ENCODE measurements at places on chromosomes 3 and 15. TPM values are rescaled to one million over a fixed set of nuclear protein-coding genes. Genes with fewer than 3 reads are reported as not detected.

- no peaks in the 10 kb centered on the region for H3K27me3 ChIP-seq
- DNase-seq: no peak
- H3K4me3 ChIP-seq: no peak overlapping the region
- no peaks in the 10 kb centered on the region for H3K36me3 ChIP-seq
- H3K27ac ChIP-seq: peak overlapping the region; percentile 5
Measured at GRCh38 chr15:65939901-65940617, 70.8 kb downstream of the RAB11A start.

- H3K27ac ChIP-seq: peak overlapping the region; percentile 91
- H3K4me3 ChIP-seq: no peak overlapping the region
- H3K36me3 ChIP-seq: peaks cover 11% of the 10 kb centered on the region
- no peaks in the 10 kb centered on the region for H3K27me3 ChIP-seq
Measured at GRCh38 chr15:41917767-41918430, 24.0 kb upstream of the SPTBN5 start.

GRCh38 chr15:71588746-71589145 lies 221.6 kb upstream of the NR2E3 start:
- no peak overlapping the region for H3K4me3 ChIP-seq
- H3K4me1 ChIP-seq: no peaks in the 10 kb centered on the region
- no peak overlapping the region for H3K27ac ChIP-seq
- no peaks in the 10 kb centered on the region for H3K27me3 ChIP-seq
- DNase-seq: no peak
- H3K36me3 ChIP-seq: no peaks in the 10 kb centered on the region

DNA sequence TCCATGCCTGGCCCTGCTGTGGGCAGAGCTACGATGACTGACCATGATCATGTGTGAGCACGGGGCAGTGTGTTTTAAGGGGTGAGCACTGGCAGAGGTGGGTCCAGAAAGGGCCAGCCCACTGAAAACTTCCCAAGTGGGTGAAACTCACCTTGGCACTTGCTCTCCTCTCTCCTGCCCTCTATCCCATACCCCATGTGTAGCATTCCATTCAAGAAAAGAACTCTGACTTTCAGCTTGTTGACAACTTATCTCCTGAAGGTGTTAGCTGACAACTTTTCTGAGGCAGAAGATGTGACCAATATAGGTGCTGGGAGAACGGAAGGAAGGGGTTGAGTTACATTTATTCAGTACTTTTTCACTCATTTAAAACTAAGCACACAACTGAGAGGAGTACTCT lies 305.2 kb downstream of the RORA start:
- H3K4me3 ChIP-seq: no peak overlapping the region
- no peaks in the 10 kb centered on the region for H3K4me1 ChIP-seq
- no peaks in the 10 kb centered on the region for H3K36me3 ChIP-seq
- no peak overlapping the region for H3K27ac ChIP-seq
- DNase-seq: no peak

DNA sequence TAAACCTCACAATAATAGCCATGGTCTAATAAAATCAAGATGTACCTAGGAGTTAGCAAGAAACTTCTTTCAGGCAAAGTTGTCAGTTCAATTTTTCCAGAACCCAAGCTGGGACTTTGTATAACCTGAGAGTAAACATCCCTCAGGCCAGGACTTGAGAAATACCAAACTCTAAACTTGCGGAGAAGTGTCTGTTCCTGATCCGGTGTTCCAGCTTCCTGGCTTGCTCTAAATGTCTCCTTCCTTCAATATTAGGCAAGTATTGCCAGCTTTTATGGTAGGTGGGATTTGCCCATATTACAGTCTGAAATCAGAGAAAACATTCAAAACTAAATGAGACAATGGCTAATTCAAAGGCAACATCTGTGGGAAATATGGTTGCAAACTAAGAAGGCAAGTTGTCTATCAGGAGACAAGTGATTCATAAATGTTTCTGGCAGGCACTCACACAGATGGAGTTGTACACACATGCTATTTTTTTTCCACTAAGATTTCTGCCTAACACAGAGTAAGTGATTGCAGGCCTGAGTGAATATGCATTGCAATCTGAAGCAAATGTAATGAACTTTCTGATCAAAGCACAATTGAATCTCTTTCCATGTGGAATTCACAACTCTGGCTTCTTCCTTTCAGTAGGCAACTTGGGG lies 88.3 kb upstream of the COL8A1 start:
- no peak overlapping the region for H3K4me3 ChIP-seq
- H3K27ac ChIP-seq: peak overlapping the region; percentile 47
- H3K27me3 ChIP-seq: no peaks in the 10 kb centered on the region

DNA sequence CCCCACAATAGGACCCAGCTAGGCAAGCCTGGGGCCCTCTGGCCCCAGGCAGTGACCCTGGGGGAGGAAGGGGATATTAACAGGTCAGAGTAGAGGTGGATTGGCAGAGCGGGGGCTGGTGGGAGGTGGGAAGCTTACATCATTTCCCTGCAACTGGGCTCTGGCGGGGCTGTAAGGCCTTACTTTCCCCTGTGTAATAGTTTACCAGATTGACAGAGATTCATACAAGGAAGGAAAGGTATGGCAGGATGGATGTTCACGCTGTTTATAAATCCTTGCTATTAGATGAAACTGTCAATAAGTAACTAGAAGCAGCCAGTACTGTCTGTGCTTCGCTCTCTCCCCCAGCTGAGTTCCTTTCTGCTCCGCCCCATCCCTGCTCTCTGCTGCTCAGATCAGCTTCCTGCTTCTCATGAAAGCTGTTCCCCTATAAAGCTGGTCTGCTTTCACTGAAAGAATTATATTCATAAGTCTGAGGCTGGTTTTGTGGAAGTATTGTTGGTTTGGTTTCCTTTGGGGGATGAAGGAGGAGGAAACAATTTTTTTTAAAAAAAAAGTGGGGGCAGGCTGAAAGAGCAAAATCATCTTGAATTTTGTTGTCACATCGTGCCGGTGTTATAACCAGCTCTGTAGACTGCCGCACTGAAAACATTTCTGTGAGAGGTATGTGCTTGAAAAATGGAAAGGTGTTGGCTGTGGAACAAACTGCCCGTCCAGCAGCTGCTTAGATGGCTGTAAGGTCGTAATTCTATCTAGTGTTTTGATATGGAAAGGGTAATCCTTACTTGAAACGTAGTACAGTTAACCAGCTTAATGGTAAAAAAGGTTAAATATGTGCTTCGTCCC lies 76.4 kb downstream of the BBX start:
- no peak for DNase-seq
- H3K4me1 ChIP-seq: peaks cover 36% of the 10 kb centered on the region

GRCh38 chr3:177110895-177111294 lies 86.4 kb downstream of the TBL1XR1 start:
- H3K36me3 ChIP-seq: no peaks in the 10 kb centered on the region
- no peak for DNase-seq
- no peaks in the 10 kb centered on the region for H3K27me3 ChIP-seq
- no peaks in the 10 kb centered on the region for H3K4me1 ChIP-seq

GRCh38 chr15:47932261-47932660 lies 188.5 kb upstream of the SLC24A5 start:
- no peaks in the 10 kb centered on the region for H3K36me3 ChIP-seq
- H3K27ac ChIP-seq: no peak overlapping the region
- no peaks in the 10 kb centered on the region for H3K4me1 ChIP-seq

DNA sequence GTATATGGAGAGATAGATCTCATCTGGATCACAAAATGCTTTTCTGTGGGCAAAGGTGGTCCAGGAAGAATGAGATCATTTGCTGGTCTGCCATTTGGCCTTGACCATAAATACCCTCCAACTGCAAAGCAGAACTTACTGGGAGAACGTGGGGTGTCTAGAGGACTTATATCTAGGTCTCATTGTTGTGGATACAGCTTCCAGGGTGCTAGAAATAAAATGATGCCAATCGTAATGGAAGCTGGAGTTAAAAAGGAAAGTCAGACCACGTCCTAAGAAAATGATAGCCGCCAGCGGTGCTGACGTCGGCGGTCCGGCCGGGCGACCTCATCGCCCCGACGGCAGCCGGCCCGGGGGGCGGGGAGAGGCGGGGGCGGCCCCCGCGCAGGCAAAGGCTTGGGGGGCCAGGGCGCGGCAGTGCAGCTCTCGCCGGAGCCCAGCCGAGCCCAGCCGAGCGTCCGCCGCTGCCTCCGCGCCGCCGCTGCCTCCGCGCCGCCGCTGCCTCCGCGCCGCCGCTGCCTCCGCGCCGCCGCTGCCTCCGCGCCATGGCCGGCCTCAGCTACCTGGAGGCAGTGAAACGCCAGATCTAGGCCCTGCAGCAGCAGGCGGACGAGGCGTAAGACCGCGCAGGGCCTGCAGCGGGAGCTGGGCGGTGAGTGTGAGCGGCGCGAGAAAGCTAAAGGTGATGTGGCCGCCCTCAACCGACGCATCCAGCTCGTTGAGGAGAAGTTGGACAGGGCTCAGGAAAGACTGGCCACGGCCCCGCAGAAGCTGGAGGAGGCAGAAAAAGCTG lies 89.5 kb downstream of the EOMES start:
- H3K27me3 ChIP-seq: no peaks in the 10 kb centered on the region
- H3K4me1 ChIP-seq: no peaks in the 10 kb centered on the region
- peak overlapping the region; percentile 49 for H3K4me3 ChIP-seq
- no peaks in the 10 kb centered on the region for H3K36me3 ChIP-seq
- H3K27ac ChIP-seq: peak overlapping the region; percentile 83

DNA sequence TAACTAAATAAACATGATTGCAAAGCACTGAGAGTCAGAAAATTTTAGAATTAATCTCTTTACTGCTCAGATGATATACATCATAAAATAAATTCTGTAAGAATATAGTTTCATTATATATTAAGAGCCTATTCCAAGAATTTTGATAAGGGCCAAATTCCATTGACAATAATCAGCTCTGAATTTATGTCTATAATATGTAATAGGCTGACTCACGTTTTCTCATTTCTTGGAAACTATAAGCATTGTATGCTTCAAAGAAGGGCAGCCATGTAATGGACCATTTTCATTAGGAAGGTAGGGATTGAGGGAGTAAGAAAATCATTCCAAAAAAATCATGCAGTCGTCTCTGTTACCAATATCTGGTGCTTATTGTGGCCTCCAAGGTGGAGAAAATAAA lies 315.9 kb downstream of the ZIC4 start:
- H3K27me3 ChIP-seq: no peaks in the 10 kb centered on the region
- H3K27ac ChIP-seq: no peak overlapping the region
- DNase-seq: no peak
- H3K4me1 ChIP-seq: no peaks in the 10 kb centered on the region

GRCh38 chr3:185613016-185613415 lies 26.9 kb downstream of the SENP2 start:
- peaks cover 85% of the 10 kb centered on the region for H3K36me3 ChIP-seq
- no peaks in the 10 kb centered on the region for H3K27me3 ChIP-seq
- no peak for DNase-seq
- no peak overlapping the region for H3K27ac ChIP-seq
- no peak overlapping the region for H3K4me3 ChIP-seq

Gene SYNPR
- 8.3 TPM for total RNA-seq

GRCh38 chr15:49490966-49491365 lies 67.9 kb downstream of the FGF7 start:
- H3K4me3 ChIP-seq: no peak overlapping the region
- H3K36me3 ChIP-seq: no peaks in the 10 kb centered on the region
- no peaks in the 10 kb centered on the region for H3K4me1 ChIP-seq
- DNase-seq: no peak

Gene ANKRD34C
- 0.20 TPM for total RNA-seq

GRCh38 chr3:47542471-47543173 lies 29.1 kb upstream of the ELP6 start:
- H3K27me3 ChIP-seq: no peaks in the 10 kb centered on the region
- no peak for DNase-seq
- no peaks in the 10 kb centered on the region for H3K4me1 ChIP-seq
- H3K36me3 ChIP-seq: no peaks in the 10 kb centered on the region
- no peak overlapping the region for H3K27ac ChIP-seq
- H3K4me3 ChIP-seq: no peak overlapping the region

- no peaks in the 10 kb centered on the region for H3K27me3 ChIP-seq
- no peak for DNase-seq
- H3K27ac ChIP-seq: no peak overlapping the region
- H3K4me1 ChIP-seq: no peaks in the 10 kb centered on the region
- no peak overlapping the region for H3K4me3 ChIP-seq
Measured at GRCh38 chr3:189166321-189166720, 5.5 kb upstream of the TPRG1 start.

Gene LYZL4
- total RNA-seq: not detected

GRCh38 chr3:20873235-20873634 lies 687.2 kb upstream of the SGO1 start:
- no peak overlapping the region for H3K27ac ChIP-seq
- H3K4me3 ChIP-seq: no peak overlapping the region
- H3K27me3 ChIP-seq: no peaks in the 10 kb centered on the region
- DNase-seq: no peak
- no peaks in the 10 kb centered on the region for H3K4me1 ChIP-seq

- H3K27ac ChIP-seq: no peak overlapping the region
- H3K36me3 ChIP-seq: no peaks in the 10 kb centered on the region
- no peaks in the 10 kb centered on the region for H3K4me1 ChIP-seq
- DNase-seq: no peak
- H3K27me3 ChIP-seq: no peaks in the 10 kb centered on the region
- no peak overlapping the region for H3K4me3 ChIP-seq
Measured at GRCh38 chr3:156381253-156381652, 173.7 kb downstream of the SSR3 start.

- H3K4me1 ChIP-seq: no peaks in the 10 kb centered on the region
- H3K27me3 ChIP-seq: no peaks in the 10 kb centered on the region
- H3K36me3 ChIP-seq: no peaks in the 10 kb centered on the region
- no peak overlapping the region for H3K4me3 ChIP-seq
- no peak overlapping the region for H3K27ac ChIP-seq
Measured at GRCh38 chr3:155154255-155154654, 74.1 kb downstream of the MME start.

GRCh38 chr3:134232151-134232550 lies 18.5 kb downstream of the RYK start:
- no peaks in the 10 kb centered on the region for H3K4me1 ChIP-seq
- no peak overlapping the region for H3K27ac ChIP-seq
- no peak overlapping the region for H3K4me3 ChIP-seq
- H3K36me3 ChIP-seq: no peaks in the 10 kb centered on the region
